ENCODE measurements at places on chromosomes 16 and 17.

DNA sequence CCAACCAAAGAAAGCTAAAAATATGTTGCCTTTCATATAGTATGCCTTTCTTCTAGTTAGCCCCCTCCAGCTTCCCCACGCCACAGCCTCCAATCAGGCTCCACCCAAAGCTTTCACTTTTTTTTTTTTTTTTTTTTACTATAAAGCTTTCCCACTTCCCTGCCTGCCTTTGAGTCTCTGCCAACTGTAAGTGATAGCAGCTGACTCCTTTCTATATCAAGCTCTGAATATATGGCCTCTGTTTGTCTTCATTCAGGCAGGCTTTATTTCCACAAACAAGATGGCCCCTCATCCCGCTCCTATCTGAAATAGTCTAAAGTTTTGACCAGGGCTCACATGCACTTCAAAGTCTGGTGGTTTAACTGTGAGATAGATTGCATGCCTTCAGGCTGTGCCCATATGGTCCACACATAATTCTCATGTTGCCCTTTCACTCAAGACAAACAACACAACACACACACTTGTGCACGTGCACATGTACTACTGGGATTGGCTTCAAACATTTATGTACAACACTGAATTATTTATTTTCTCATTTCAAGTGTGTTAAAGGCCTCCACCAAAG, 39.8 kb upstream of the DYNLRB2 start:
- no peak for DNase-seq

DNA sequence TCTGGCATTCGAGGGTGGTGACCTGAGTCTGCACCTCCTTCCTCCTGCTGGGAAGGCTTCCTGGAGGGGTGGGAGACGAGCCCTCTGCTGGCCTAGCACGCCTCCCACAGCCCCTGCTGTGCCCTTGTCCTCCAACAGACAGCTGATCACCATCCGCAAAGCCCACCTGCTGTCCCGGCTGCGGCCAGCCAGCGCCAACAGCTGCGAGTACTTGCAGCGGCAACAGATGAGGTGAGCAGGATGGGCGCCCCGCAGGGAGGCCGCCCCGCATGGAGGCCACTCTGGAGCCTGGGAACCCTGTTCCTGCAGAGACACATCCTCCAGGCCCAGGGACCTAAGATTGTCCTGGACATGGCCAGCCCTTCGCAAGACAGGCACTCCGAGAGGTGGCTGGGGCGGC, 21.6 kb downstream of the UBALD1 start:
- peak; percentile 64 for DNase-seq

DNA sequence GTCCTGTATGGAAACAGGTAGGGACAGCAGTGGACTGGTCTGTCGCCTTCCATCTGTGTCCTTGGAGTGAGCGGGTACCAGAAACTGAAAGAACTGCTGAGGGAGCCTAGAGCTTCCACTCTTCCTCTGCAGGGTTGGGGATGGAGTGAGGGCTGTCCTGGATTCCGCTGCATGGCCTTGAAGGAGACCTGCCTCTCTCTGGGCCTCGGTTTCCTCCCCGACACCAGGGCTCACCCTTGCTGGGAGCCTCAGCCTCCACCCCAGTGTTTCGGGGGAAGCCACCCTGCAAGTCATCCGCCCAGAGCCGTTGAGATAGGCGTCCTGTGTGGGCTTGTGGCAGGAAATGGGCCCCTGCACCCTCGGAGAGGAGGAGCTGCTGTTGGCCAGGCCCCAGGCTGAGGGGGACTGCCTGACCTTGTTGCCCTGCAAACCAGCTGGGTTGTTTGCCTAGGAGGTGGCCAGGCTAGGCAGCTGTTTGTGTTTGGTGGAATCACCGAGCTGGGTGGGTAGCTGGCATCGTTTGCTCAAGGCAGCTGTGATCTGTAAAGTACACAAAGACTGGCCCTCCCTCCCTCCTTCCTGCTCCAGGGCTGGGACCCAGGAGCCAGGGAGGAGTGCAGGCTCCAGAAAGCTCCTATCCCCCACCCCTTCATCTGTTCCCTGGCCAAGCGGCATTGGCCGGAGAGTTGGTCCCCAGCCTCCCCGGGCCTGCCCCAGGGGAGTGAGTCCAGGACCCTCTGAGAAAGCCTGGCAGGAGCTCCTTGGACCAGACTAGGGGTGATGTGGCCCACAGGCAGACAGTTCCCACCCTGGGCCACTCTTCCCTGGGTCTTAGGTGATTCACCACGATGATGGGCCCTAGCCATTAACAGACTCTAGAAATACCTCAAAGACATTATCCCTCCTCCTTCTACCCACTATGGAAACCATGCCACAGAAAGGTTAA, 1.3 kb downstream of the RAB37 start:
- DNase-seq = no peak

DNA sequence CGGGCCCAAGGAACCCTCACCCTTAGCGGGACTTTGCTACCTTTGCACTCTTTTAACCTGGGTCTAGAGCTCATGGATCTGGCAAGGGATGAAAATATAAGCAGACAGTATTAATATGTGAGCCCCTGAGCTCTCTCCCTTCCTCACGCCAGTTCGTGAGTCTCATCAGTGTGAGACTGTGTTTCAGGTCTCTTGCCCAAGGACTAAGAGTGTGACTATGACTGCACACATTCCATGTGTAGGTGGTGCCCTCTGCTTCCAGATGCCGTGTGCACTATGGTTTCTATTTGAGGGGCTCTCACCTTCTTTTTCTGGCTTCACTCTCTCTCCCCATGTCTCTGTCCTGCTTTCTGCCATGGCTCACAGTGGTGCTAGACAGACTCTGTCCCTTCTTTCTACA, 40.5 kb downstream of the DHRS7B start:
- no peak for DNase-seq

GRCh38 chr16:46763147-46763546, 15.0 kb upstream of the MYLK3 start:
- DNase-seq = peak; percentile 16

GRCh38 chr17:19440421-19440820, 29.4 kb downstream of the RNF112 start:
- no peak for DNase-seq

- no peak for DNase-seq
These were observed 619 bp downstream of the NAT9 start for GRCh38 chr17:74775409-74776043.

DNA sequence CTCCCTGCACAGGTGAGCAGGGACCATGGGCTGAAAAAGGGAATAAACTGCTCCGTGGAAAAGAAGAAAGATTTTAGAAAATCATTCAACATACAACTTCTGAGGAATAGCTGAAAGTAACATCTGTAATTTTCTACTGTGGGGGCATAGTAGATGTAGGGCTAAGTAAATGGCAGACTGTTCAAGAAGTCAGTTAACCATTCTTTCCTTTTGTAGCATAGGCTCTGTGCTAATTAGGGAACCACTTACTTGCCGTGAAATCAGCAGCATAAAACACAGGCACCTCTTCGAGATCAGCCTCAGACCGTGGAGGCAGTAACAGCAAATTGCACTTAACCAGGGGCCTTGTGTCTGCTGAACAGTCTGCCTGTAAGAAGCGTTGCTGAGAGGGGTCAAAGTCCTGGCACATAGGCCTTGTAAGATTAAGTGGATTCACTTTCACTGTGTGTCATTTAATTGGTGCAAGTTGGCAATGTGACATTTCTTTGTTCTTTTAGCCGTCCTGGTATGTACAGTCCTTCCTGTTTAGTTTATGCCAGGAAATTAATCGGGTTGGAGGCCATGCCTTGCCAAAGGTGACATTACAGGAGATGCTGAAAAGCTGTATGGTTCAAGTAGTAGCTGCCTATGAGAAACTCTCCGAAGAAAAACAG, 10.4 kb downstream of the COG1 start:
- DNase-seq = no peak

- DNase-seq = no peak
These were observed 305.1 kb upstream of the GOT2 start for GRCh38 chr16:59039066-59039720.

- no peak for DNase-seq
These were observed 60.4 kb downstream of the ZDHHC7 start for GRCh38 chr16:84950906-84951305.

DNA sequence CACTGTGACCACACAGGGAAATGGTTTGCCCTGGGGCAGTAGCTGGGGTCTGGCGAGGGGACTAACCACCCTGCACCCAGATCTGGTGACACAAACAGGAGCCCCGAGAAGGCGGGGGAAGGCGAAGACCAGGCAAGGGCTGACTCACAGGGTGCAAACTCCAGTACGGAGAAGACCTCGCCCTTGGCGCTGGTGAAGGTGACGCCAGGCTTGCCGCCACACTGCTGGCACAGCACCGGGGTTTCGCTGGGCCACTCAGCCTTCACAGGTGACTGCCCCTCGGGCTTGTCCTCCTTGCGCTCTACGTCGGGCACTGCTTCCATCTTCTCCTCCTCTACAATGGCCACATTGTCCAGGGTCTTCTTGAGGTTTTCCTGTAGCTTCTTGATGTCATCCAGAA, 11.6 kb downstream of the SPHK1 start:
- no peak for DNase-seq

- DNase-seq = peak; percentile 31
These were observed 48.8 kb downstream of the DNAH3 start for GRCh38 chr16:21101631-21102420.

- no peak for DNase-seq
These were observed 1.7 kb downstream of the CMTR2 start for GRCh38 chr16:71287454-71287853.

GRCh38 chr16:46937536-46937935, 35.9 kb downstream of the DNAJA2 start:
- DNase-seq = no peak

DNA sequence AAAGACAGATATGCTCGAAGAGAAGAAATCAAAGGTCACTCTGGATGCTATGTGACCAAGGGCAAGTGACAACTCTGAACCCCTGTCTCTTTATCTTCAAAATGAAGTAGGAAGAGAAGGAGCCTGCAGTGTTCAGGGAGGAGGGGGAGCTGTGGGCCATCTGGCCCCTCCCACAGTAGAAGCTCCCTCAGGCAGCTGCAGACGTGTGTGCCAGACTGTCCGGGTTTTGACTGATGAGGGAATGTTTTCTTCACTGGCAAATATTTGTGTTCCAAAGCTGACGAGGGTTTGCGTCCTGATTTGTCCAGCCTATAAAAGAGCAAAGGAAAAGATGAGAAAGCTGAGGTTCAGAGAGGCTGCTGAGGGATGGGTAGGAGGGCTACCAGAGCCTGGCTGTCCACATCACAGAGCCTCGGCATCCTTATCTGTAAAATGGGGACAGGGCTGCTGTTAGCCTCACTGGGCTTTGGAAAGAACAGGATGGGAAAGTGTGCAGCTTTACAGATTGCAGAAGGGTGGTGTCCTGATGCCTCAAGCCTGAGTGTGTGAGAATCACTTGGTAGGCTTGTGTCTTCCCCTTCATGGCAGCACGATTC, 1.8 kb upstream of the GINS2 start:
- no peak for DNase-seq

GRCh38 chr17:72743037-72743467, 349.4 kb downstream of the SLC39A11 start:
- DNase-seq = peak; percentile 45

GRCh38 chr16:89953671-89954406, 5.3 kb downstream of the DEF8 start:
- DNase-seq = no peak

DNA sequence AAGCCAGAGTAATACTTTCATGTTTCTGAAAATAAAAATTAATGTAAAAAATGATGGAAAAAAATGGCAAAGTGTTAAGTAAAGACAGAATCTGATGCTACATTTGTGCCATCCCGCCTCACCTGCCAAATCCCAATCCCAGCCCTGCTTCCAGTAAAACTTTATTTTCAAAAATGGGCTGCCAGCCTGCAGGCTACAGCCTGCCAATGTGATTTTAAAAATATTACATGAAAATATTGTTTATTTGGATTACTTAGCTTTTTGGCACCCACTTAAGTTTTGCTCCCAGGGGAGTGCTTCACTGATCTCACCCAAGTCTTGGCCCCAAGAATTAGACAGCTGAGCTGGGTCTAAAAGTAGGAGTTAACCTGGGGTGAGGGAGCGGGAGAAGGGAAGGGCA, 112.8 kb downstream of the C16orf78 start:
- no peak for DNase-seq

DNA sequence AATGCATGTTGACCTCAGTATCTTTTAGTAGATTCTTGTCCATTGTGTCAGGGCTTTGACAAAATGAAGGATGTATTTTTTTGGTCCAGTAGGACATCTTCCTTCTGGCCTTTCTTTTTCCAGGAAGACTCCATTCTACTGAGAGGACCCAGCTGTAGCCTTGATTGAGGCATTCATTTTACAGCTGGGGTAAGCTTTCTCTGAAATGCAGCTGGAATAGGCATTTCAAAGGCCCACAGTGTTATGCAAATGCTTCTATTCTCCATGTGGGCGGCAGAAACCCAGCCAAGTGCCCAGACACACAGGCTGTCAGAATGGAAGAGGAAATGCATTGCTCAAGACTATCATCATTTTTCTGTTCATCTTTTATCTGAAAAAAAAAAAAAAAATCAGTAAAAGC, 629.0 kb upstream of the CDH8 start:
- DNase-seq = no peak

GRCh38 chr17:80481284-80482057, 5.1 kb upstream of the NPTX1 start:
- DNase-seq = no peak

DNA sequence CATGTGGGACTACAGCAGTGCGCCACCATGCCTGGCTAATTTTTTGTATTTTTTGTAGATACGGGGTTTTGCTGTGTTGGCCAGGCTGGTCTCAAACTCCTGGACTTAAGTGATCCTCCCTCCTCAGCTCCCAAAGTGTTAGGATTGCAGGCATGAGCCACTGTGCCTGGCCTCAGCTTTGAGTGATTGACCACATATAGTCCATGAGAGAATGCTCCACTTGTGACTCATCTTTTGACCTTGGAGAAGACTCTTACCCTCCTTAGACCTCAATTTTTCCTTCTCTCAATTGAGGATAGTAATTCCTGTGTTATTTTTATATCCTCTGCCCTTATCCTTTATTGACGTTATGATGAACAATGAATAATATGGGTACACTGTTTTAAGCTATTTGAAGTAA, 30.9 kb upstream of the DUSP14 start:
- no peak for DNase-seq

- no peak for DNase-seq
These were observed 635.4 kb upstream of the GOT2 start for GRCh38 chr16:59369523-59369922.

GRCh38 chr17:15893658-15894024, 51.3 kb upstream of the ADORA2B start:
- DNase-seq = no peak

GRCh38 chr16:69338557-69339288, 641 bp downstream of the COG8 start:
- DNase-seq = no peak
